Stomach (tissue), 19 donors: ENCODE measurements at places on chromosomes 11 and 22. TPM values are rescaled to one million over a fixed set of nuclear protein-coding genes. Genes with fewer than 3 reads are reported as not detected.

GRCh38 chr22:38318792-38319773 is 1.9 kb upstream of the CSNK1E start:
- no peak overlapping the region for H3K4me3 ChIP-seq
- H3K27ac ChIP-seq: peak overlapping the region; percentile 96
- peaks cover 34% of the 10 kb centered on the region for H3K4me1 ChIP-seq
- no peak for DNase-seq
- H3K36me3 ChIP-seq: no peaks in the 10 kb centered on the region

- H3K36me3 ChIP-seq: no peaks in the 10 kb centered on the region
- no peak overlapping the region for H3K27ac ChIP-seq
- peaks cover 36% of the 10 kb centered on the region for H3K27me3 ChIP-seq
- peaks cover 22% of the 10 kb centered on the region for H3K4me1 ChIP-seq
Observed at GRCh38 chr11:64292460-64293254, 1.6 kb downstream of the KCNK4 start.

- peaks cover 99% of the 10 kb centered on the region for H3K36me3 ChIP-seq
- H3K27ac ChIP-seq: no peak overlapping the region
- no peaks in the 10 kb centered on the region for H3K27me3 ChIP-seq
- H3K4me3 ChIP-seq: no peak overlapping the region
Observed at GRCh38 chr11:116870054-116870453, 32.6 kb upstream of the APOA1 start.

- no peaks in the 10 kb centered on the region for H3K36me3 ChIP-seq
- DNase-seq: no peak
- H3K4me1 ChIP-seq: no peaks in the 10 kb centered on the region
- no peak overlapping the region for H3K27ac ChIP-seq
- no peak overlapping the region for H3K4me3 ChIP-seq
Observed at GRCh38 chr22:19782533-19782932, 22.0 kb downstream of the TBX1 start.

DNA sequence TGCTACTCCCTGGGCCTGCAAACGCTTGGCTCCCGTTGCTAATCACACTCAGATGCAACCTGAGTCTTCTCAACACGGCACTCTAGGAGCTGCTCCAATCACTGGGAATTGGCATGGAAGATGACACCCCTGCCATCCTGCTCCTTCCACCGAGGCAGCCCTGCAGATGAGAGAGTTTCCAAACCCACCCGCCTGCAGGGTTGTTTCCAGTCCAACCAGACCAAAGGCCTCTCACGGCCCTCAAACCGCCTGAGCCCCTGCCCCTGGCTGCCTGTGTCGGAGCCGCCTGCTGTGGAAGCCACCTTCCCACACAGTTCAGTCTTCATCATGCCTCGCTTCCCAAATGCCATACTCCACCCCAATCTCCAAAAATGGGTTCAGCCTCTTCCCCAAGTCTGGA is 36.8 kb upstream of the TP53I11 start:
- no peaks in the 10 kb centered on the region for H3K4me1 ChIP-seq
- DNase-seq: no peak
- no peak overlapping the region for H3K27ac ChIP-seq
- H3K27me3 ChIP-seq: no peaks in the 10 kb centered on the region

GRCh38 chr11:63817758-63818498 is 4.7 kb downstream of the SPINDOC start:
- peaks cover 8% of the 10 kb centered on the region for H3K4me1 ChIP-seq
- H3K36me3 ChIP-seq: peaks cover 63% of the 10 kb centered on the region
- no peak overlapping the region for H3K4me3 ChIP-seq
- H3K27ac ChIP-seq: no peak overlapping the region

GRCh38 chr22:43148581-43148980 is 2.8 kb upstream of the TSPO start:
- peaks cover 15% of the 10 kb centered on the region for H3K4me1 ChIP-seq
- no peaks in the 10 kb centered on the region for H3K36me3 ChIP-seq
- H3K4me3 ChIP-seq: no peak overlapping the region
- H3K27ac ChIP-seq: peak overlapping the region; percentile 74
- DNase-seq: no peak
- no peaks in the 10 kb centered on the region for H3K27me3 ChIP-seq

- no peaks in the 10 kb centered on the region for H3K4me1 ChIP-seq
- DNase-seq: no peak
- H3K27me3 ChIP-seq: no peaks in the 10 kb centered on the region
- no peak overlapping the region for H3K27ac ChIP-seq
- H3K36me3 ChIP-seq: no peaks in the 10 kb centered on the region
Observed at GRCh38 chr11:26028393-26028911, 303.5 kb upstream of the ANO3 start.

OR2AT4 gene
- not detected for total RNA-seq

KCNJ11 gene
- 1.5 TPM for total RNA-seq

BCR gene
- 80.1 TPM for total RNA-seq

TPP1 gene
- total RNA-seq: 47.2 TPM
